Ascending aorta (tissue), 2 donors: ENCODE measurements at places on chromosomes 7 and 10.

- no peak for DNase-seq
Observed at GRCh38 chr7:24172856-24173255, 111.1 kb upstream of the NPY start.

DNA sequence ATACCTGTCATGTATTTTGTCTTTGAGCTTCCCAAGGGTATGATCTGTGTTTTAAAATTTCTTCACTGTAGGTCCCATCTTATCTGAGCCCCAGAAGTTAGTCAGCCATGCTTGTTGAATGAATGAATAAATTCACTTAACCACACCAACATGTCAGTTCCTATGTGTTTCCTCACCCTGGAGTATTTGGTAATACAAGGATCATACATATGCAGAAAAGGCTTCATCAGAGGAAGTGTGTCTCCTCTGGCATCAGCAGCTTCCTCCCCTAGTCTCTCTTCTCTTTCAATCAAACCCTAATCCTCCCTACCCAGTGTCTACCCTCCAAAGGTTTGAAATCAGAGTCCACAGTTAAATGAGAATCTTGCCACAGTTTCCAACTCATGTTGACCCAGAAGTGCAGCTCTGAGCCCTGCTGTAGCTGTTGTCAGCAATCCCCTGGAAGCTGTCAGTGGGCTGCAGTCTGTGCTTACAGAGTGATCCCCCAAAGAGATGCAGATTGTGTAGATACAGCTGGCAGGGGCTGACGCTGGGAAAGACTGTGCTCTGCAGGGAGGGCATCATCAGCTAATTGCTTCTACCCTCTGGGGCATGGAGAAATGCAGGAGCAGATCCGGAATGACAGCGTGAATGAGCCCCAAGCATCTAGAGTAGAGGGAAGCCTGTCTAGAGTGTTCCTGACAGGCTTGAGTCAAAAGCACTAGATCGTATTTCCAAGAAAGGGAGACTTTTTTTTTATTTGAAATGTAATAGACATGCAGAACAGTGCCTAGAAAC lies 105.0 kb upstream of the WDR11 start:
- no peak for DNase-seq

DNA sequence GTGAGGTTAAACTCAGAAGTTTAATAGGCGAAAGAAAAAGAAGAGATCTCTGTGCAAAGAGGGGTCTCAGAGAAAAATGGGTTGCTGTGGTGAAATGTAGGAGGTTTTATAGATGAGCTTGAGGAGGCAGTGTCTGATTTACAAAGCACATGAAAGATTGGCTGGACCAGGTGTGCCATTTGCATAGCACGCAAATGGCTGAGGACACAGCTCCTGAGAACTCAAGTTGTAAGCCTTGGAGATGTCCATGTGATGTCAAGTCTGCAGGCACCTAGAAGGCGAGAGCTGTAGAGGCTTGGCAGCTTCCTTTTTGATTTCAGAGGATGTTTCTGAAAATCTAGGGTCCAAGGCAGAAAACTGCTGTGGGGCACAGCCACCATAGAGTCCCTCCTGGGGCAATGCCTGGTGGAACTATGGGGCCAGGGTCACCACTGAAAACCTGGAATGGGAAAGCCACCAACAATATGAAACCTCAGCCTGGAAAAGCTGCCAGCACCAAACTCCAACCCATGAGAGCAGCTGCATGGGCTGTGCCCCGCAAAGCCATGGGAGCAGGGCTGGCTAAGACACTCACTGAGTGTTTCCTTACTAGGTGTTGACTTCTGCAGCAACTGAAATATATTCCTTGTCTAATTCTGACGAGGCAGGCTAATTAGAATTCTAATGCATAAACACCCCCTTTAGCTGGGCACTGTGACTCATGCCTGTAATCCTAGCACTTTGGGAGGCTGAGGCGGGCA lies 96.9 kb upstream of the TNS3 start:
- DNase-seq: no peak

- DNase-seq: no peak
Observed at GRCh38 chr10:57955076-57955475, 312.6 kb downstream of the IPMK start.

- no peak for DNase-seq
Observed at GRCh38 chr10:80612261-80612660, 74.6 kb downstream of the SH2D4B start.

DNA sequence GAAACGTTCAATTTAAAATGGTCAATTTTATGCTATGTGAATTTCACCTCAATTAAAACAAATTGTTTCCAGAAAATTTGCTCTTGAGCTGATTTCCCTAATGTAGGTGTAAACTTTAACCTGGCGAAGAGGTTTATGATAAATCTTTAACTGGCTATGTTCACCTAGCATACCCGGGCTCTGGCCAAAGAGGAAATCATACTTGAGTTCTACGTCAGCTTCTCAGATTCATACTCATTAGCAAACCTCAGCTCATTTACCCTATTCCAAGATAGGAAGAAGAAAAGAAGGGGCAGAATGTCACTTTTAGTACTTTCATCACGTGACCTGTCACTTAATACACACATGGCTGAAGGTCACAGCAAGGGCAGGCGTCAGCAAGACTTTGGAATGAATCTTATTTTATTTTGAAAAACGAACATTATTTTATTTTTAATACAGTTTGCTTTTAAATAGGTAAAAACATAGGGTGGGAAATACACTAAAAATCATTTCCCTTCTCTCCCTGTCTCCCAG lies 97.0 kb downstream of the ABLIM1 start:
- DNase-seq: no peak
